NCI-H2227 treated with DMSO at 0.1 percent for 48 hours (cell line): ENCODE measurements at places on chromosomes 12 and 14.

DNA sequence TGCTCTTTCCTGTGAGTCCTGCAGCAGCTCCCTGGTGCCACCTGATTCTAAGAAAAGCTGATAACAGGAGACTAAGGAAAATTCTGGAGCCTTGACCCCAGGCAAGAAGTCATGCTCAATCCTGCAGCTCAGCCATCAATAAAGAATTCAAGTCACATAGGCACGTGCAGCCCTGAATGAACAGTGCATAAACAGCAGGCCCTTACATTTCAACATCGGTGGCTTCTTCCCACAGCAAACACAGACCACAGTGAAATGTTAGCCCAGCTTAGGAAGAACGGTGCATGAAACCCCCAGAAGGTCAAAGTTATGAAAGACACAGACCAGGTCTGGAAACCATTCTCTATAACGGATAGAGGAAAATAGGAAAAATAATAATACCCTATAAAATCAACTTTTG lies 10.5 kb downstream of the CINP start:
- DNase-seq: no peak

- DNase-seq: no peak
These were observed 45.1 kb downstream of the GNPTAB start for GRCh38 chr12:101785671-101786070.

GRCh38 chr14:73232984-73233383 lies 4.3 kb upstream of the PAPLN start:
- no peak for DNase-seq

GRCh38 chr12:22658214-22658613 lies 33.2 kb downstream of the ETNK1 start:
- DNase-seq: no peak

GRCh38 chr12:1591034-1591433 lies 3.3 kb downstream of the FBXL14 start:
- DNase-seq: no peak

DNA sequence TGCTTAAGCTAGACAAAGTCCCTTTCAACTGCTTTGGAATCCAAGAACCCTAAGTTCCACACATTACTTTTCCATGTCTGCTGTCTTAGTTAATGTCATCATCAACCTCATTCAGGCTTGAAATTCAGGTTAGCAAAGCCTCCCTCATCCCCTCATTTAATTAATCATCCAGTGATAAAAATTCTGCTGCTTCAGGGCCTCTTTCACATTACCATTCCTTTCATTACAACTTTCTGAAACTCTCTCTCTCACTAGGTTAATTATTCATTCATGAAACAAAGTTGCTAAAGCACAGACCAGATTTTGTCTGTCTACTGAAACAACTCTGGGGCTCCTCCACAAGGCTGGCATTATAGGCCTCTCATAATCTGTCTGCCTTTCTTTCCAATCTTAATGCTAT lies 9.4 kb upstream of the VTI1B start:
- no peak for DNase-seq

- no peak for DNase-seq
These were observed 53.0 kb downstream of the IFNG-AS1 start for GRCh38 chr12:68042212-68042699.

- DNase-seq: no peak
These were observed 230.7 kb upstream of the PRKD1 start for GRCh38 chr14:30158299-30158698.

DNA sequence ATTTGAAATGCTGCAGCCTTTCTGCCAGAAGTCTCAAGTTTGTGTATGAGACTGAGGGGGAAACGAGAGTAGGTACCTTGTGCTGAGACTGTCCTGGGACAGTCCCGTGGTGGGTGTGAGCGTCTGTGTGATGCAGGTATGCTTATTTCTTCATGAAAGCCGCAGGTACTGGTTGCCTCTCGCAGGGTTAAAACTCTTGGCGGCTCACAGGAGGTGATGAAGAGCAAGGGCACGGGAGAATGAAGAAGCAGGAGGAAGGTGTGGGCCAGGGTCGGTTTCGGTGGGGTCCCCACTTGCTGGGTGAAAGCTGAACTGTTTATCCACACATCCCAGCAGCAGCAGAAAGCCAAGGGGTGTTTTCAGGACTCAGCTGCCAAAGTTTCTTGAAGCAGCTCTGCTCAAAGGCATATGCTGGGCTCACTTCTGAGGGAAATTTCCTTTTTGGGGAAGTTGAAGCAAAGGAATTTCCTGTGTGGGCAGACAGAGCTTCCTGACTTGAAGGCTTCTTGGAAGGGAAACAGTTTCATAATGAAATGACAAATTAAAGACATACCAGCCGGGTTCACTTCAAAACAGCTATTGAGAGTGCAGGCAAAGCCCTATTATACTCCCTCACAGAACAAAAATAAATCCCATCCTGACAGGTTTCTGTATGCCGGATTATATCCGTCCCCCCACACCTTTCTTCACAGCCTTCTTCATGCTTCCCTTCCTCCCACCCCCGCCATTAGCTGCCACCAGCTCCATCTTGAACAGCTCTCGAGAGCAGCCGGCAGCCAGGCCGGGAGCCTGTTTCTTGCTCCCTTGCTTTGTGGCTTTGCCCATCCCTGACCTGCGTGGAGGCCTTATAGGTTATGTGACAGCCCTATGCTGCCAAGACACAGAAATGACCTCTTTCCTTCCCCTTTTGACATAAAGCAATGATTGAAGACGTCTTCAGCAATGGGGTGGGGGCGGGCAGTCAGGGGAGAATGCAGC lies 116.6 kb downstream of the ETV6 start:
- DNase-seq: no peak

- DNase-seq: no peak
These were observed 126.2 kb downstream of the GRIP1 start for GRCh38 chr12:66552716-66553115.

- no peak for DNase-seq
These were observed 329.0 kb upstream of the SFSWAP start for GRCh38 chr12:131381716-131382430.

DNA sequence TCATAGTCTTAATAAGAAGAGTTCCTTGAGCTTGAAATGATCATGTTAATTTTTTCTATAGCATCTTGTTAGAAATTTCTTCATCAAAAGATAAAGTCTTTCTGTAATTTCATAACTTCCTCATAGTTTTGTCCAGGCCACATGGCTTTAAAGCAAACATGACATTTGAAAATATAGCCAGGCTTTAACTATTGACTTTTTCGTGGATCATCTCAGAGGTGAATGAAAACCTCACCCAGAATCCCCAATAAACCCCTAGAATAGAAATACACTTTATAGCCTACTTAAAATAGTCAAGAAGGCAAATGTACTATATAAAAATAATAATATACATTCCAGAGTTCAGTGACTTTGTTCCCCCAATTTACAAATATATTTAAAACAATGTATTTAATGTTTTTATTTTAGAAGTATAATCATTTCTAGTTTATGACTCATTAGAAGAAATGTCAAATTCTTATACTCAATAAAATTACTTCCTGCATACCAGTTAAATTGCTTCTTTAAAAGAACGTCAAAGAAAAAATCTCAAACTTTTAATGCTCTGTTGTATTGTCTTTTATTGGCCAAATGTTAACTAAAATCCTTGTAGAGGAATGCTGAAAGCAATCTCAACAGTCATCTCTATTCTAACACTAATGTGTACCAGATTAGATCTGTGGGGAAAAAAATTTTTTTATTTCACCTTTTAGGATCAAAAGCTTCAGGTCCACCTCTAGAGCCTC lies 21.6 kb downstream of the EXOC5 start:
- DNase-seq: no peak

DNA sequence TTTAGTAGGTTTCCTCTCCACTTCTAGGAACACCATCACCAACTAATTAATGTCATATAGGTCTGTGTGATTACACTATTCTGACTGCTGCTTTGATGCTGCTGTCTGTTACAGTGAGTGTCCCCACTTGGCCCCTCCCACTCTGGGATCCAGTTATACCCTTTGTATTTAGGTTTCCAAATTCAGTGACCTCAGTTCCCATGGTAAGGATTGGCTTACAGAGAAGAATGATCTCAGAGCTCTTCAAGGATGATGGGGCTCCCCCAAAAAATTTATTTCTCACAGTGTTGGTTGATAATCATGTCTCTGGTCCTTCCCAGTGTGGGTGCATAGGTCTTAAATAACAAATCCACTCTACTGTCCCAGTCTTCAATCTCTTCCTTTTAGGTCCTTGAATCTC lies 210.0 kb upstream of the MYL2 start:
- no peak for DNase-seq

DNA sequence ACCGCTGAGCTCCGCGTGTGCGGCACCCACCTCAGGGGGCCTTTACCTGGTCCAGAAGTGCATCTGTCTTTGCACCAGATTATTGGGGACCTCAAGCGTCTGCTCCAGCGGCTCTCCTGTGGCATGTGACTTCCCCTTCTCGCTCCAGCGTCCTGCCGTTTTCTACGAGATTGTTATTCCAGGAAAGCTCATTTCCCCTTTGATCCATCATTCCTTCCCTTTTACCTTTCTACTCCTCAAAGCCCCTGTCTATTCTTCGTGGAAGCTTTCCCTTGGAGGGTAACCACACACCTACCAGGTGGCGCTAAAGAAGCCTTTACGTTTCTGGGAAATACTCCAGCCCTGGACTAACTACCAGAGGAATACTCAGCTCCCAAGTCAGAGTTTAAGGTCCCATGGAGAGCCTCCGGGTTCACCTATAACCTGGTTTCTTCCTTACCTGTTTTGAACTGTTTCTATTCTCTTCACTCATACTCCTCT lies 1.5 kb downstream of the FKBP4 start:
- no peak for DNase-seq

DNA sequence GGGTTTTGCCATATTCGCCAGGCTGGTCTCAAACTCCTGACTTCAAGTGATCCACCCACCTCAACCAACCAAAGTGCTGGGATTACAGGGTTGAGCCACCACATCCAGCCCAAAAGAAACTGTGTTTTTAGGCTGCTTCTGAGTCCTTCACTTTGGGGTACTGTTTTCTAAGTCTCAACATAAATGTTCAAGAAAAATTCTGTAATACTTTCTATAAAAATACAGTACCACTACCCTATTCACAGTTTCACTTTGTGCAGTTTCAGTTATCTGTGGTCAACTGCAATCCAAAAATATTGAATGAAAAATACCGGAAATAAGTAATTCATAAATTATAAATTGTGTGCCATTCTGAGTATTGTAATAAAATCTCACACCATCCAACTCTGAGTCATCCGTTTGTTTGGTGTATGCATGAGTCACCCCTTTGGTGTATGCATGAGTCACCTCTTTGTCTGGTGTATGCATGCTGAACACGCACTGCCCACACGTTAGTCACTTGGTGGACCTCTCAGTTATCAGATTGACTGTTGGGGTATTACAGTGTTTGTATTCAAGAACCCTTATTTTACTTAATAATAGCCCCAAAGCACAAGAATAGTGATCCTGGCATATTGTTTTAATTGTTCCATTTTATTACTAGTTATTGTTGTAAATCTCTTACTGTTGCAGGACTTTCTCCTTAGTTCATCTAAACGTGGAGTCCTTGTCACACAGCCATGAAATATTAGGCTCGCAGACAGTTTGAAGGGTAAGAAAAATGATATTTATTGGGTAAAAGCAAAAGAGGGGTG lies 190.2 kb downstream of the FSCB start:
- no peak for DNase-seq

DNA sequence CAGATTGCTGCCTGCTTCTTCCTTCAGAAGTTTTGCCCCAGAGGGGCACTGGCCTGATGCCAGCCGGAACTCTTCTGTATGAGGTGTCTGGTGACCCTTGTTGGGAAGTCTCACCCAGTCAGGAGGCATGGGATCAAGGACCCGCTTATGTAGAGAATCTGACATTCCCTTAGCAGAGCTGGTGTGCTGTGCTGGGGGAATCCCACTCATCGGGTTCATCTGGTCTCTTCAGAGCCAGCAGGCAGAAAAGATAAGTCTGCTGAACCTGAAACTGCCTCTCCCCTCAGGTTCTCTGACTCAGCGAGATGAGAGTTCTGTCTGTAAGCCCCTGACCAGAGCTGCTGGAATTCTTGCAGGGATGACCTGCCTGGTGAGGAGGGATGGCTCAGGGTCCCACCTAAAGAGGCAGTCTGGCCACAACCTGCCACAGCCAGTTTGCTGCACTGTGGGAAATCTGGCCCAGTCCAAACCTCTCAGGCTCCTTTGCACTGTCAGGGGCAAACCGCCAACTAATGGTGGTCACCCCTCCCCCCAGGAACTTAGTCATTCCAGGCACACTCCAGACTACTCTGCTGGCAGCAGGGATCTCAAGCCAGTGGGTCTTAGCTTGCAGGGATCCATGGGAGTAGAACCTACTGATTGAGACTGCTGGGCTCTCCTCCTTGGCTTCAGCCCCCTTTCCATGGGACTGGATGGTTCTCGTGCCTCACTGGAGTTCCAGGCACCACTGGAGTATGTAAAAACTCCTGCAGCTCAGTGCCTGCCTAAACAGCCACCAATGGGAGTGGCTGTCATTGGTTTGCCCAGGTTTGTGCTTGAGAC lies 4.1 kb downstream of the CLEC2D start:
- no peak for DNase-seq

DNA sequence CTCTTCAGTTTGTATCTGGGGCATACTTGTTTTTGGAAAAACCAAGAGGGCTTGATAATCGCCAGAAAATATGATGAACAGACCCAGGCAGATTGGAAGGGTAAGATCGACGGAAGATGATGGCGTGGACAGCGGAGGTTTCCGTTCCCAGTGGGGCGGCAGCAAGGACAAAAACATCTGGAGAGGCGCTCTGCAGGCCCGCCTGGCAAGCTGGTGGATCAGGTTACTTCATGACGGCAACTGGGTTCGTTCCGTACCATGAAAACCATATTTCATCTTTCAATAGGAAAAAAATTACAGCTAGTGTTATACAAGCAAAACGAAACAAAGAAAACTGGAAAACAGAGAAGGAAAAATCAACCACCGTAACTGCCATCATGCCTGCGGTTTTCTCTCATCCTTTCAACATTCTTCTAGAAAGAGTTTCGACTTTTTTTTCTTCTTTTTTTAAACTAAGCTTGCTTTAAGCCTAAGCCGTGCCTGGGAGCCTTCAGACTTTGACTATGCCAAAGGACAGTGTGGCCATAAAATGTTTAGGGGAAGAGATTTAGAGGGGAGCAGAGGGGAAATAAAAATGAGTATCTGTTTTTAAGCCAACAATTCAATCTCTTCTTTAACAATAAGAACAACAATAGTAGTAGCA lies 210.5 kb downstream of the FOXN3 start:
- no peak for DNase-seq

GRCh38 chr14:33692762-33693161 lies 258.1 kb downstream of the EGLN3 start:
- no peak for DNase-seq

DNA sequence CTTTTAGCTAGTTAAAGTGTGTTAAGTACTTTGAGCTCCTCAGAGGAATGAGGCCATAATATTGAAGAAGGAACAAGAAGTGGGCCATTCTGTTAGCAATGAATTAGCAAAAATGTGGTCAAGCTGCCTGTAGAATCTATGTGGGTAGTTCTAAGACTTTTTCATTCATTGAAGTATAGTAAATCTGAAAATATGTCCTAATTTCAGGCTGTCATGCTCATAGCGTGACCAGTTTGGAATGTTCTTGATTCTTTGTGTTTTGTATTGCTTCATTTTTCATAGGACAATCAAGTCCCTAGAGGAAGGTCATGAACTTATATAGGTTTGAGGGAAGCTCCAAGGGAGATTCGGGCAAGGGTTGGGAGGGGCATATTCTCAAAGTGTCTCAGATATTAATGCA lies 11.4 kb downstream of the ATP23 start:
- no peak for DNase-seq

DNA sequence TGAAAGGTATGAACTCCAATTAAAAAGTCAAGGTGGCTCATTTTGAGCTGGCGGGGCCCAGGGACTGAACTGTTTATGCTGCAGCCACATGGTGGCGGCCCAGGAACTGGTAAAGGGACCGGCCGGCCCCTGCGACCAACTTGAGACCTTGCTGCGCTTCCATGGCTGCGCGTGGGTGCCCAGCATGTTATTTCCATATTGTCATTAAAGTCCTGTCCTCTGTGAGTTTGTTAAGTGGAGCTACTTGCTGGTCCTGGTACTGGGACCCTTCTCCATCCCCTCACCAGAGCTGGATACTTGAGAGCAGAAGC lies 62.3 kb downstream of the BEGAIN start:
- DNase-seq: no peak
